ENCODE measurements at places on chromosomes 7 and 10.

DNA sequence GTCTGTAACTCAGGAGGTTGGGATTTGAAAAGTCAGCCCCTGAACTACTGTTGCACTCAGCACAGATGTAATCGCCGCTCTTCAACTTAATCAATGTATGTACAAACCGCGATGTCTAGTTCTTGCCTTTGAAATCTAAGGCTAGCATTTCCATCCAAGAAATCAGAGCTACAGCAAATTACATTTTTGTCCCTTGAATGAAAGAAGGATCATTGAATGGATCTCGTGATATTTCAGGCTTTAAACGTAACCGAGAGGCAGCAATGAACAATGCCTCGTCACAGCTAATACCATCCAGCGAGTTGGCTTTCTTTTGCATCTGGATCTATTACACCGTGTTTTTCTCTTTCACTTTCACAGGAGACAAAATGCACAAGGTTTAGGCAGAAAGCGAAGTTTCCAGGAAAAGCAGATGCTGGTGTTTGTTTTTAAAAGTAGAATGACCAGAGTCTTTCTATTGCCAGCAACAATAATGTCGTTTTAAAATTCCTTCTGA is 5.5 kb downstream of the SKIDA1 start:
- DNase-seq, result peak; percentile 61

GRCh38 chr10:99872367-99873162 is 90.1 kb downstream of the ABCC2 start:
- no peak for DNase-seq

GRCh38 chr10:853017-853416 is 78.5 kb downstream of the LARP4B start:
- DNase-seq, result no peak

GRCh38 chr10:33410096-33410859 is 75.8 kb upstream of the NRP1 start:
- no peak for DNase-seq

DNA sequence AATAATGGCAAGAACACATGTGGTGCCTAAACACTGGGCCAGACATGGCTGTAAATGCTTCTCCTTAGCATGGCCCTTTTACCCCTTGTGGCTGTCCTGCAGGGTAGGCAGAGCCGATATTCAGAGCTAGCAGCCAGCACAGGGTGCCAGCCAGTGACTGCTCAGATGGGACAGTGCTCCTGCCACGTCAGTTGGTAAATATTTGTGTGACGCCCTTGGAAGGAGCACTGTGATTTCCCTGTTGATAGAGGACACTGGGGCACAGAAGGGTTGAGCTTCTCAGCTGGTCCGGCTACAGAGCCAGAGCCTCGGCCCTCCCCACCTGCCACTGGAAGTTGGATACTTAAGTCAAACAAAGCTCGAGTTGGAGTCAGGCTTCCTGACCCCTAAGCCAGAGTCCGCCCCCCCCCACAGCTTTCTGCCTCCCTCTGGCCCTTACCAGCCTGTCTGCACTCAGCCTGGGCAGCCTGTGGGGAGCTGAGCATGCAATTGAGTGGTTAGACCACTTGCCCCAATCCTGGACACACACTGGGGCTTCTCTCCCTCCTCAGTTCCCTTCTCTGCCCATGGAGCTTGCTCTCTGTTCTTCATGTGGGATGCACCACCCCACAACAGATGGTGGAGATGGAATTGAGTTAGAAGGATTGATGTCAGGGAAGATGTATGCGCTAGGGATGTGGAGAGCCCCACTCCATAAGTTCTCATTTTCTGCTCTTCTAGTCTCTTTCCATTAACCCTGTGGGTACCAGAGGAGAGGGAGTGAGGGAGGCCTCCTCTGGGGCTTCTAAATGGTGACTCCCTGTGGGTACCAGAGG is 350.8 kb downstream of the PLXNA4 start:
- no peak for DNase-seq

GRCh38 chr10:109906316-109906715 is 17.0 kb downstream of the XPNPEP1 start:
- DNase-seq, result no peak

- no peak for DNase-seq
Observed at GRCh38 chr7:15433151-15433550, 128.7 kb downstream of the AGMO start.

- DNase-seq, result no peak
Observed at GRCh38 chr10:47383261-47384147, 589 bp downstream of the ZNF488 start.

DNA sequence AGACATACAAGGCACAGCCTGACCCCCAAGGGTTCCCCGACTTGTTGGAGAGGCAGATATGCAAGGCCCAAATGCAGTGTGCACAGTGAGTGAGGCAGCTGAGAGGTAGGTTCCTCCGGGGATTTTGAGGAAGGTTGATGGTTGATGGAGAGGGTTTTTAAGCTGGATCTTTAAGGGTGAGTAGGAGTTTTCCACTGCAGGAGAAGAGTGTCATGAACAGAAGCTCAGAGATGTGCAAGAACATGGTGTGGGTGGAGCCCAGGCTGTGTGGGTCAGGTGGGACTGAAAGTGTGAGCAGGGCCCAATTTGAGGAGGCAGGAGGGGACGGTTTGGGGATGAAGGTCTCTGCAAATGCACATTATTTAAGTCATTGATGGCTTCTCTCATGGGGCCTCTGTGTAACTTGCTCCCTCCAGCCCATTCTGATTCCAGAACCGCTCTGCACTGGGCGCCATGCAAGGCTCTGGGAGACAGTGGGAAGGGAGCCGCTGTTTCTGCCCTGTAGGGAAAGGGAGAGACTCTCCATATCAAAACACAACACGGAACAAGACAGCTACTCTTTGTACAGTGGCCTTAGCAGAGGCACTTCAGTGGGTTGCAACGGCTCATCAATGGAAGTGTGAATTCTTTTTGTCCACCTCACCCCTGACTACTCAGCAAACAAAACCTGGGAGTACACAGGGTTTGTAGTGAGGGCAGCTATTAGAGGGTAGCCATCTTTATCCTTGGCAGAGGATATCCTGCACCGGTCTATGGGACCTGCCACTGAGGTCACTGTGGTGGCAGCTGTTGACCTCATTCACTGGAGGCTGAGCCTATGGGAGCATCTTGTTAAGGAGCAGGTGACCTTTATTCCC is 29.7 kb downstream of the RAMP3 start:
- no peak for DNase-seq

DNA sequence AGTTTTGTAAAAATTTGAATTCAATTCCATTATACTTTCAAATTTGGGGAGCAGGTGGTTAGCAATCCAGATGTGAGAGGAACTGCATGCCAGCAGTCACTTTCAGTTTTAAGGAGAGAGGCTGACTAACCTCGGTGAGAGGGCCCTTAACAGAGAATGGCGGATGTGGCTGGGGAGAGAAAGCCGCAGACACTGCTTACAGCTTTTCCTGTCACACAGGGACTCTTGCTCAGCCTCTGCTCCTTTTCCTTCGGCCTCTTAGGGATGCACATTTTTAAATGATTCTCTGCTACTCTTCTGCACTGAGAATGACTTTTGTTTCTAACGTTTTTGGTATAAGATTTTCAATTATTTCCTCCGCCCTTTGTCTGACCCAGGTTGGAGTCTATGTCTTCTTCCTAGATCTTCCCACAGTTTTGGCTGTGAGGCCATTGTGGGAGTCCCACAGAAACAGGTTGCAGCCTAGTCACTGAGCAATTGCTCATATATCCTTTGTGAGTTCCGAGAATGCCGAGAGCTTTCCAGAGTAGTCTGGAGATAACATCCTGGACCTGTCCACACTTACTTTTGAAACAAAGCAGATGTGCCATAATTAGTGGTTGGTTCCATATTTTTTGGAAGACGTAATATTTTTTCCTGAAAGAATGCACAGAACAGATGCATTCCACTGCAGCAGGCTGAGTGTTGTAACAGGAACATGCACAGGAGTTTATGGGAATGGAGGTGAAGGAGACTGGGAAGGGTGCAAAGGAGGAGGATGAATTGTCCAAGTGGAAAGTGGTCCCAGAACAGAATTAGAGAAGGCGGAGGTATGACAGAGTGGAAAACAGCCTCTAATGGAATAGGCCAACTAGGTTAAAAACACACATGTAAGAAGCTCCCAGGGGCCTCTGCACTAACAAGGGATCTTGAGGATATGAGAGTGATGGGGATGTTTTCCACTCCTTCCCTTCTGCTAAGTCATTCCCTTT is 168.0 kb upstream of the ZNF32 start:
- DNase-seq, result no peak

DNA sequence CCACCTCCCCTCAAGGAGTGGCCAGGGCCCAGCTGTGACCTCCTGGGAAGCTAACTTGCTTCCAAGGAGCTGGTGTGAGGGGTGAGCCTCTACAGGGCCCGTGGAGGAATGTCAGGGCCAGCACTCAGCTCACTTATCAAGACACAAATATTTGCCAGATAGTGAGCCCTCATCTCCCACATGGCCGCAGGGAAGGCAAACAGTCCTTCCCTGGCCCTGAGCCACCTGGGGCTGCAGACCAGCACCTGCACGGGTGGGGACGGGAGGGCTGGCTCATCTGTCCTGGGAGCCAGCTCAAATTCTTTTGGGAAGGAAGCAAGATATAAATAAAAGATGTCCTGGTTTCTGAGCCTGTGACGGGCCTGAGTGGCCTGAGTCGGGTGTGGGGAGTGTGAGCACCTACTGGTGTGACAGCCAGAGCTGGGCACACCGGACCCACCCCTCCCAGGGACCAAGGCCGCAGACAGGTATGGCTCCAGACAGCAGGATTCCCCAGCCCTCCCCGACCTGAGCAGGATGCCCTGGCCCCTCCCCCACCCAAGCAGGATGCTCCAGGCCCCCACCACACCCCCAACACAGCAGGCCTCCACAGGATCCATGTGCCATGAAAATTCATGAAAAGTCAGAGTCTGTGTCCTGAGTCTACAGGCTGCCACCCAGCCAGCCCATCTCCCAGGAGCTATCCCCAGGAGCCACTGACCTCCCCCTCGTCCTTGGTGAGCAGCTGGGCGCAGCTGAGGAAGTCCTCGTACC is 148.0 kb downstream of the MAPK8 start:
- DNase-seq, result no peak

- DNase-seq, result no peak
Observed at GRCh38 chr7:30450983-30451497, 27.5 kb downstream of the NOD1 start.
